LoVo (cell line): ENCODE measurements at places on chromosomes 4 and X.

GRCh38 chrX:143757887-143758286, 37.3 kb upstream of the SPANXN2 start:
- no peak for DNase-seq

- no peak for DNase-seq
These were observed 16.7 kb downstream of the PAGE4 start for GRCh38 chrX:49845701-49846403.

DNA sequence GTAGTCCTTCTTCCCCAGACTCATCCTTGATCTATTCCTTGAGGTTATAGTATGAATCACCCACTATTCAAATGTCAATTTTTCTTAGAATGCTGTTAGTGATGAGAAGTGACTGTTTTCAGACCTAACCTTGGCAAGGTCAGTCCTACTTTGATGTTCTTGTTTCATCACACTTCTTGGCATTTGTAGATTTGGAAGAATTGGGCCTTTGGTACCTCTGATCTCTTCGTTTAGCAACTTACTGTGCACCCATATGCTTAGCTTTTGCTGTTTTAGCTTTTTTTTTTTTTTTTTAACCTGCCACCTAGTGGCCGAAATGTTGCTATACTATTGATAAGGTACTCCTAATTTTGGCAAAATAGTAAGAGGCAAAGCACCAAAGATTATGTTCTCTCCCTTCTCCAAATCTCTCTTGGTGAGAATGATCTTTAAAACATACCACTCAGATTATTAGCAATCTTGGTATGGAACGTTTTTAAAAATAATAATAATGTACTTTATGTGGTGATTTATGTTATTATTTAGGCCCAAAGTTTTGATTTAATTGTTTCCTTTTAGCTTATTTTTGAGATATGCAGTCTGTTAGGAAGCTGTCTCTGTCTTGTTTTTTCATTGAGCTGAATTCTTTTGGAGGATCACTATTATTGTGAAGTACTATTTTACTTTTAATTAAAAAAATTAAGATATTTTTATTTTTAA, 16.6 kb downstream of the DCK start:
- peak; percentile 23 for DNase-seq

GRCh38 chr4:88251924-88252323, 32.4 kb downstream of the PPM1K start:
- DNase-seq: no peak

- DNase-seq: no peak
These were observed 211.2 kb downstream of the CPEB2 start for GRCh38 chr4:15213302-15213970.
